Inflammatory macrophage treated with lipopolysaccharide for 1 hour (primary cell): ENCODE measurements at places on chromosomes 3 and 15.

GRCh38 chr3:52874160-52874701 is 23.1 kb downstream of the STIMATE start:
- DNase-seq, result no peak

GRCh38 chr3:16864610-16865313 is 20.0 kb upstream of the PLCL2 start:
- DNase-seq, result no peak

- no peak for DNase-seq
These were observed 20.4 kb downstream of the BHLHE40 start for GRCh38 chr3:4999531-5000184.

DNA sequence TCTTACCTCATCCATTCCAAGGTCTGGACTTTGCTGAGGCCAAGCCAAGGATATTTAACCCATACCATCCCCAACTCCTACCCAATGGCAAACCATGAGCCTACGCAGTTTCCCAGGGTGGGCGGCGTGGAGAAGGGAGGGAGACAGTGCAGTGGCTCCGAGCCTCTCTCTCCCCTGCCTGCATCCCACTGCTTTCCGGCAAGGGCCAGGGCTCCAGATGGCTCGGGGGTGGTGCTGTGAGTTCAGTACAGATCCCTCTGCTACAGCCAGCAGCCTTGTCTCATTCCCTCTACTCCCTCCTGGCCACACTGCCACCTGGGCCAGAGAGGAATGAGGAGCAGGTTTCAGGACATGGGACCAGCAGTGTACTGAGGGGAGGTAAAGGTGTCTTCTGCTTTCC is 44.3 kb upstream of the APEH start:
- no peak for DNase-seq

DNA sequence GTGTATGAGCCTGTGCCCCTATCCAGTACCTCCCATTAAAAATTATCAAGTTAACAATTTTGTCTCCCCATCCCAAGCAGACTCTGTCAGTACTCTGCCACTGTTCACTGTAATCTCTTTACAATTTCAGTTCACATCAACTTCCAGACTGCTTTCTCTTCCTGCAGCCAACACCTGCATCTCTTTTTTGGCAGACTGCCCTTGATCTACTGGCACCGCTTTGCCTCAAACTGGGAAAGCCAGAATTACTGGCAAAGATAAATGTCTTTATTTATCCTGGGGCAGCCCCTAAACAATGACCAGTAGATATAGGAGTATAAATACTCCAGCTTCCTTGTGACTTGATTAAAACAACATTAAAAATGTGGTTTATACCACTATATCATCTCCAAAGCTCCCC is 494.1 kb downstream of the ZNF385D start:
- no peak for DNase-seq

- no peak for DNase-seq
These were observed 115.0 kb downstream of the MEX3B start for GRCh38 chr15:81930582-81931369.

GRCh38 chr15:25772500-25772899 is 90.6 kb downstream of the ATP10A start:
- no peak for DNase-seq

DNA sequence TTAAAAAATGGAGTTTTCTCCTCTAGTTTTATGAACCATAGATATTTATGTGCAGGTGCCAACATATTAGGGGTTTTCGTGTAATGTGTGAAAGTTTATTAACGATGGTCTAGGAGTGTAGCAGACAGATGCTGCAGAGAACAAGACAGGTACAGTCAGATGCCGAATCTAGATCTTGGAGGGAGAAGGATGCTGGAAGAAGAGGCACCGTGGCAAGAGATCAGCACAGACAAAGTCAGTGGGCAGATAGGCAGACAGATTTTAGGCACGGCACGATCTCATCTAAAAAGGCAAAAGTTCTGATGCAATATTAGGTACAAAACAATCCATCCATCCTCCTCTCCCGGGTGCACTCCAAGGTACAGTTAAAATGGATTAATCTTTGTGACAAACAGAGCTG is 161.6 kb downstream of the TIGIT start:
- DNase-seq, result no peak

- DNase-seq, result no peak
These were observed 98.8 kb downstream of the TGFBR2 start for GRCh38 chr3:30704931-30705890.

GRCh38 chr3:163779396-163780344 is 1298.6 kb downstream of the SI start:
- DNase-seq, result no peak

DNA sequence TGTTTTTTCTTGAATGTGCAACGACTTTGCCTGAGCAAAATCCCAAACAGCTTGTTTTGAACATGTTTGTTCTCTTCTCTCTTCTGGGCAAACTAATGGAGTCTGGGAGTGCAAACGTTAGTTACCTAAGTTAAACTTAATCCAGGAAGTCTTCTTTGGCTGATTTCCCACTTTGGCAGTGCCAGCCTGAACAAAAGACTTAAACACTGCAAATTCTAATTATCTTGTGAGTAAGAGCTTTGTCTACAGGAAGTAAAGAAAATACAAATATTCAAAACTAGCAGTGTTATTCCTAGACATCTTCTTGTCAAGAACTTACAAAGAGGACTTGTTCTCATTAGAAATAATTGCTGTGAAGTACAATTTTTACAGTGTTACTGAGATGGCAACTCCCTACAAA is 16.7 kb upstream of the DENND6A start:
- DNase-seq, result no peak

DNA sequence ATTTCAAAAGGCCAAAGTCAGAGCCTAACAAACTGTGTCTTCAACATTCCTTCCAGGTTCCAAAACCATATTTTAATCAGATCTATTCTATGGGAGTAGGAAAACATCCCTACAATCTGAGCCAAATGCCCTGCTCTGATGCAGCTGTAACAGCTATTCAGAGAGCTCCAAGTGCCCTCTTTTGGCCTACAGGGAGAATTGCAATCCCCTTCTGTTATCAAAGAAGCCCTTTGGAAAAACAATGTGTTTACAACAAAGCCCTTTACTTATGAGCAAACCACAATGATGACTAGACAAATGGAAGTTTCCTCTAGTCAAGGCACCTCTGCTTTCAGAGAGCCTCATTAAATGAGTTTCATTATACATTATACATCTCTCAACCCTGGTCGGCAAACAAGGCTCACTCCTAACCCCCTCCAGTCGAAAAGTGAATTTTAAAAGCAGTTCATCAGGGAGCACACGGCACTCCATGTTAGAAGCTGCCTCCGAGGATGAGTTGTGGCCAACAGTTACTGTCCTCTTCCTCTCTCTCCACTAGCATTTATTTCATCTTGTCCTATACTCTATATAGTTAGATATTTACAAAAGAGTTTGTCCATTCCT is 42.6 kb upstream of the TMCO5A start:
- DNase-seq, result no peak
